ENCODE measurements at places on chromosomes 6 and 20.

GRCh38 chr20:35699957-35700624 is 886 bp downstream of the ROMO1 start:
- DNase-seq, result no peak

- no peak for DNase-seq
These were observed 106.1 kb downstream of the PSMB1 start for GRCh38 chr6:170446841-170447560.

- DNase-seq, result peak; percentile 21
These were observed 1008.3 kb downstream of the KIF16B start for GRCh38 chr20:15564981-15565380.

DNA sequence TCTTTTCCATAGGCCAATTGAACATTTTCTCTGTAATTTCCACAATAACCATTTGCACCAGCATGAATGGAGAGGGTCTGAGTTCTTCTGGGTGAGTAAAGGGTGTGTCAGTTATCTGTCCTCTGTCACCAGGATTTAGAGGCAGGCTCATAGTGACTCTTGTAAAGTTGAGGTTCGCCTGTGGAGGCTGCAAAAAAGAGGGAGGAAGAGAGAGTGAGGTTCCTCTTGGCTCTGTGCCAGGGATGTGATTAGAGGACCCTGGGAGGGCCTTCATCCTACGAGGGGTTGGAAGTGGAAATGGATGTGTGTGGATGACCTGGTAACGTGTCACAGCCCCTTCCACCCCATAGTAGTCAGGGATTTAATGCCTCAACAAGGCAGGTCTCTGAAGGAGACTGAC is 242.0 kb downstream of the ESR1 start:
- DNase-seq, result no peak

GRCh38 chr6:96899019-96899418 is 1.3 kb upstream of the NDUFAF4 start:
- peak; percentile 22 for DNase-seq

- no peak for DNase-seq
These were observed 37.6 kb downstream of the SLC2A10 start for GRCh38 chr20:46746956-46747526.

GRCh38 chr6:52065621-52066020 is 21.8 kb downstream of the PKHD1 start:
- no peak for DNase-seq

DNA sequence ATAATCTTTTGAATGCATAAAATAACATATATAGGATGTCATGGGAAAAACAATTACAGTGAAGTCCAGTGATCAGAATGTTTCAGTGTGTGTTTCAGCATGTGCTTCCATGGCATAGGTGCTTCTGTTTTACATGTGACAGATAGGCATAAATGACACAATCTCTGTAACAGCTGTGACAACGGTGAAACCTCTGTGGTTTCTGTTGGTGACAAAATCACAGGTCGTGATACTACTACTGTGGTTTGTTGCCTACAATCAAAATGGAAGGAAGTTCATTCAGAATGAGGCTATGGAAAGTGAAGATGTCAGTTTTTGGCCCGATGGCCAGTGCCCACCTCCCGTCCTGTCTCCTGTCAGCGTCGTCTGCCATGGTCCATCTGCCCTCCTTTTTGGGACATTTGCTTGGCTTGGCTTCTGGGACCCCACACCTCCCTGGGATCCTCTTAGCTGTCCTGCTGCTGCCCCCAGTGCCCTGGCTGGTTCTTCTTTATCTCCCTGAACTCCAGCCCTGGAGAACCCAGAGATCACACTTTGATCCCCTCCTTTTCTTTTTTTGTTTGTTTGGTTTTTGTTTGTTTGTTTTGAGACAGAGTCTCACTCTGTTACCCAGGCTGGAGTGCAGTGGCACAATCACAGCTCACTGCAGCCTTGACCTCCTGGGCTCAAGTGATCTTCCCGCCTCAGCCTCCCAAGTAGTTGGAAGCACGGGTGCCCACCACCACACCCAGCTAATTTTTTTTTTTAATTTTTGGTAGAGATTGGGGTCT is 79.3 kb upstream of the NAA20 start:
- no peak for DNase-seq

GRCh38 chr6:117555262-117555849 is 47.0 kb downstream of the GOPC start:
- no peak for DNase-seq

- no peak for DNase-seq
These were observed 31.5 kb upstream of the IRAK1BP1 start for GRCh38 chr6:78835817-78836216.

- no peak for DNase-seq
These were observed 168.6 kb upstream of the GGTLC1 start for GRCh38 chr20:24157213-24157612.

DNA sequence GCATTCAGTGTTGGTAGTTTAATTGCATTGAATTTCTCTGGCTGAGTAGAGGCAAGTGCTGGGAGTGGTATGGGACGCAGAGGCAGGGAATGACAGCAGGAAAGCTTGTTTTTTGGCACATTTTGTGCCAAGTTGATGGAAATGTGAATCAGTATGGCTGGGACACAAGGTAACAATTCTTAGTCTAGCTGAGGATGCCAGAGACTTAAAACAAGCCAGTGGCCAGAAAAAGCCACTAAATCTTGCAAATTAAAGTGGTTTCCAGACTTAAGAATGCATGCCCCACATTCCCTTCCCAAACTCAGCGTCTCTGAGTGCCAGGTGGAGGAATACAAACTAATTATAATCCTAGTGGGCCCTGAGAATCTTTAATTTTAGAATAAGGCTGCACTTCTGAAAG is 35.9 kb downstream of the PPARD start:
- DNase-seq, result no peak

DNA sequence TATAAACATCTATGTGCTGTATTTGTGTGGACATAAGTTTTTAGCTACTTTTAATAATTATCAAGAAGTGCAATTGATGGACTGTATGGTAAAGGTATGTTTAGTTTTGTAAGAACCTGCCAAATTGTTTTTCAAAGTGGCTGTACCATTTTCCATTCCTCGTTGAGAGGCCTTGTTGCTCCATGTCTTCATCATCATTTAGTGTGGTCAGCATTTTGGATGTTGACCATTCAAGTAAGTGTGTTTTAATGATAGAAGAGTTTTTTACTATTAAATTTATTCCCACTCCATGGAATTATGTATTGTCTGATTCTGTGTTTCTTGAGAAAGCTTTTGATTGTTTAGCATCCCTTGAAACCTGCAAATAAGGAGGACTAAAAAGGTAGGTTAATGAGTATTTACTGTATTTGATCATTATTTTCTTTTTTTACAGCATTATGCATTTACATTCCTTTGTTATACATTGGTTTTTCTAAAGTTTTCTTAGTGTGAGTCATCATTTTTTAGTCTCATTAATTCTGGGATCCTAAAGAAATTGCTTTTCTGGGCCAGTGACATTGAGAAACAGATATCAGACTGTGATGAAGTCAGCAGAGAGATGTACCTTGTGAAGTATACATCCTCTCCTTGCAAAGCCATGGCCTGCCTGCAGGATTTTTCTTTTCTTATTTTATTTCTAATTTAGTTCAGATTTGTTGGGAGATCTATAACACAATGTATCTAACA is 312.8 kb upstream of the PTCHD4 start:
- no peak for DNase-seq

GRCh38 chr6:33976437-33977360 is 169.2 kb downstream of the GRM4 start:
- DNase-seq, result no peak

- DNase-seq, result no peak
These were observed 174.6 kb downstream of the GMPR start for GRCh38 chr6:16412982-16413381.

DNA sequence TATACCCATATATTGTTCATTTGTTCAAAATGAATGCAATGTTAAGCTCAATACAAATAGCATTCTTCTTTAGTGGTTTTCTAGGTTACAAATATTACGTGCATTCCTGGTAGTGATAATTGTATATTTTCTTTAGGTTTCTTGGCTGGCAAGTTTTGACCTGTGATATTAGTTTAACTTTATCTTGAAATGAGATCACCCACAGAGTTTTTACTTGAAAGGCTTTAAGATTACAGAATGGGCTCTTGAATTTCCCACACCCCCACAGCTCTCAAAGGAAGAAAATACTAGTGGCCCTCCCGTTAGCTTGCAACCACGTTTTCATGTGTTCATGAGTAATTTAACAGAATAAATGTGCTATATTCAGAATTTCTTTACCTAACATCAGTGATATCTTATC is 1315.5 kb upstream of the GJE1 start:
- DNase-seq, result no peak

DNA sequence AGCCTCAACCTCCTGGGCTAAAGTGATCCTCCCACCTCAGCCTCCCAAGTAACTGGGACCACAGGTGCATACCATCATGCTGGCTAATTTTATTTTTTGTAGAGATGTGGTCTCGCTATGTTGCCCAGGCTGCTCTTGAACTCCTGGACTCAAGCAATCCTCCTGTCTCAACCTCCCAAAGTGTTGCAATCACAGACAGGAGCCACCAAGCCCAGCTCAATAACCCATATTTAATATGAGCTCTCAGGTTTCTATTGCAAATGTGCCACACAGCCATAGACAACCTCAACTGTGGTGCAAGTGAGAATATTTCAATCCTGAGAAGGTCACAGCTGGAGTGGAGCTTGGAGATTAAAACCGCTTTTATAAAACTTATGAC is 14.4 kb downstream of the JPH2 start:
- no peak for DNase-seq

DNA sequence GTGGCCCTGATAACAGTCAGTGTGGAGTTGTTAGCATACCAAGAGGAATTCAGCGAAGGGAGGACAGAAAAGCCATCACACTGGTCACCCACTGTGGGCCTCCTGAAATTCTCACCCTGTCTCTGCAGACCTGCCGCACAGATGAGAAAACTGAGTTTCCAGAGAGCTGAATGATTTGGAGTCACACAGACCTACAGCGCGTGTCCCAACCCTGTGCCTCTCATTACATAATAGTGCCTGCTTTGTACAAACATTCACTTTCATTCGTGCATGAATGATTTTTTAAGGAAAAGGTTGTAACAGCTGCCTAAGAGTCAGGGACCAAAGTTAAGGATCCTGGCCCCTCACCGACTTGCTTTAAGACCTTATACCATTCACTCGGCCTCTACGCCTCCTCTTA is 62.7 kb downstream of the THBS2 start:
- no peak for DNase-seq

GRCh38 chr6:72535124-72535523 is 86.7 kb upstream of the KCNQ5 start:
- no peak for DNase-seq

- no peak for DNase-seq
These were observed 33.6 kb upstream of the RIPOR2 start for GRCh38 chr6:24969343-24969860.

- no peak for DNase-seq
These were observed 109.2 kb downstream of the ARID1B start for GRCh38 chr6:156886409-156886808.

DNA sequence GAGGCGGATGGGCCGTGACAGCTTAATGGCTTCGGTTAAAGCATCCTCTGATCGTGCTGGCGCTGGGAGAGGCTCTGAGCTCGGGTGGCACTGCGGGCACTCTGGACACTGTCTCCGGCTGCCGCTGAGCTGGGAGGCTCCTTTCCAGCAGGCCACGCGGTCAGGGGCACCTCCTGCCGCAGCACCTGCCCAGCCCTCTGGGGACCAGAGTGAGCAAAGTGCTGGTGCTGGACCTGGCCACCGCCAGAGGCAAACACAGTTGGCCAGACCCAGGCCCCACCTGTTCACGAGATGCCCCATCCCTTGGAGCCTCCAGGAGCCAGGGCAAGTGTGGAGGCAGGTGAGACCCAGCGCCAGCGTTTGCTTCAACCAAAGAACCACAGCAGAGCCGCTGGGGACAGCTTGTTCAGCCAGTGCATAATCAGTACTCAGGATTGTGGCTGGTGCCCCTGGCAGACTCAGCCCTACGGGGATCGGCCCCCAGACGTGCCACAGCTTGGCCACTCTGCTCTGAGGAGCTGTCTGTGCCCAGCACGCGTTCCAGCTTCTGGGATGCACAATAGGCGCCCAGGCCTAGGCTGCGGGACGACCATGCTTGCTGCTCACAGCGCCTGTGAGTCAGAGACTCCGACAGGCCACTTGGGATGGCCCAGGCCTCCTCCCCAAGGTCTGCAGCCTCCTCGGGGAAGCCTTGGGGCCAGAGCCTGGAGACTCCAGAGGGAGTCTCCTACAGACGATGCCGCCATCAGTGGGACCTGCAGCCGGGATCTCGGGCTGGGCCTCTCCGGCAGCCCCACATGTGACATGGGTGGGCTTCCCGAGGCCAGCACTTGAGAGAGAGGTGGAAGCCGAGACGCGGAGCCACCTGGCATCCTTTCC is 38.2 kb upstream of the SLCO4A1 start:
- no peak for DNase-seq

GRCh38 chr6:21653905-21654304 is 60.4 kb downstream of the SOX4 start:
- no peak for DNase-seq

GRCh38 chr20:21353236-21353635 is 44.1 kb downstream of the NKX2-4 start:
- DNase-seq, result no peak

DNA sequence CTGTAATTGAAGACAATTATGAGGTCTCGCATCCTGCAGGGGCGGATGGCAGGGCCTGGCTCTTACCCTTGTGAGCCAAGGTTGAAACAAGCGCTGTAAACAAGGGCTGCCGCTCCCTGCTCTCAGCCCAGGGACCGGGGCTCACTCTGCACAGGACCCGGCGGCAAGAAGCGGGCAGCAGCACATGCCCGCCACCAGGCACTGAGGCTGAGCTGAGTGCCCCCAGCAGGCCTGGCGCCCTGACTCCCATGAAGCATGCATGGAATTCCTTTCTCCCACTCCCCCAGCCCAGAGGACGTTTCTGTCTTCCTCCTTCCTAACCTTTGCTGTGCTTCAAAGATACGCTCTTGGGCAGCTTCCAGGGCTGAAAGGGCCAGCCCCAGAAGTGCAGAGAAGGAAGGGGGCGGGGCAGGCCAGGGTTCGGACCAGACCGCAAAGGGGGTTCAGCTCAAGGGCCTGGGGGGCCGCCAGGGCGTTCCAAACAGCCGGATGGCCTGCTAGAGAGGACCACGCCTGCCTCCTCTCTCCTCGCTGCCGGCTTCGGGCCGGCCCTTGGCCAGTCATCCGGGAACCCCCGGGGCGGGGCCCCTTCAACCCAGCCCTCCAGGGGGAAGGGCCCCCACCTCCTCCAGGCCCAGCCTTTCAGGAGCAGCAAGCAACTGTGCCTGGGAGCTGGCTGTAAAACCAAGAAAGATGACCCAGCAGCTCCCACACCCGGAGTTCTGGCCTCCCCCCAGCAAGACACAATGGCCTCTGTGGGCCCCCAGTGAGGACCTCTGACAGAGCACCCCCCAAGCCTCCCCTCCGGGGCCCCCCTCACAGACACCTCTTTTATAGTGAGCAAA is 109.9 kb downstream of the NOL4L start:
- peak; percentile 91 for DNase-seq
